ENCODE measurements at places on chromosomes 7 and 10.

- DNase-seq, result no peak
Measured at GRCh38 chr10:42867571-42867970, 85.0 kb downstream of the BMS1 start.

GRCh38 chr10:132856869-132857524 lies 71.0 kb upstream of the NKX6-2 start:
- DNase-seq, result no peak

DNA sequence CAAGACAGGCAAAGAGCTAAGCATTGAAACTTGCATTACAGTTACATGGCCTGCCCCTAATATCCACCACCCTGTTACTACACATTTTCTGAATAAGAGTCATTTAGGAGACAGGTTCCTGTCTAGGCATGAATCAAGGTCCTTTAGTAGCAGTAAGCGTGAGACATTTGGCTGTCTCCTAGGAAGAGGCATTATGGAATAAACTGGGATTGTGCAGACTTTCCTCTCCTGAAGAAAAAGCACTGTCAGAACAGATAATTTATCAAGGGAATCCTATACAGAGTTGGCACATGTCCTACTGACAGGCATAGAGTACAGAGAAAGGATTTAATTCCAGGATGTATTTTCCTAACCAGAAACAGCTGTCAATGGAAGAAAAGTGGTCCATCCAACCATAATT lies 111.9 kb downstream of the INHBA start:
- no peak for DNase-seq

DNA sequence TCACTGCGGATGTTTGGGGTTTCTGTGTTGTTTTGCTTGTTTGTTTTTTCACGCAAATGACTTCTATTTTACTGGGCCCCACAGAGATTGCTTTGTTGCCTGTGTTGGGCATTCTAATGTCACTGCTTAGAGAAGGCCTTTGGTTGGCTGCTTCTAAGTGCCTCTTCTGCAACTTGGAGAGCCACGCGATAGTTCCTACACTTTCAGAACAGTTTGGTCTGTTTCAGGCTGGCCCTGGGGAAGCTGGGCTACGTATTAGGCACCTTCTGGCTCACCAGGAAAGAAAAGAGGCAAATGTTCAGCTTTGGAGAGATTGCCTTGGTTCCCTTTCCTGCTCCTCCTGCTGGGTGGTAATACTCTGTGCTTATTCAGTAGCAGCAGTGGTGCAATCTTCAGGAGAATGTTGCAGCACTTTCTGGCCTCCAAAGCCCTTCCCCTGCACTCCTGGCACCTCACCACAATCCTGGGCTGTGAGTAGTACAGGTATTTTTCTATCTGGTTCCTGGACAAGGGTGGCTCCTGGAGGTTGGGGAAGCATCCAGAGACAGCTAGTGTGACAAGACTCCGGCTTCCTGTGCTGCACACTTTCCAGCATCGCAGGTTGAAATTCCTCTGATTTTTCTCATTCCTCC lies 1.2 kb downstream of the ANTXRL start:
- no peak for DNase-seq
